OCI-M1 (cell line): ENCODE measurements at places on chromosomes 7 and 10.

- DNase-seq, result peak; percentile 94
These were observed at the start of gene HPSE2 for GRCh38 chr10:99235658-99236626. TSS of gene HPSE2 (minus strand) at chr10:99235852.

GRCh38 chr10:60978287-60979115 is 34.5 kb upstream of the RHOBTB1 start:
- peak; percentile 97 for DNase-seq

DNA sequence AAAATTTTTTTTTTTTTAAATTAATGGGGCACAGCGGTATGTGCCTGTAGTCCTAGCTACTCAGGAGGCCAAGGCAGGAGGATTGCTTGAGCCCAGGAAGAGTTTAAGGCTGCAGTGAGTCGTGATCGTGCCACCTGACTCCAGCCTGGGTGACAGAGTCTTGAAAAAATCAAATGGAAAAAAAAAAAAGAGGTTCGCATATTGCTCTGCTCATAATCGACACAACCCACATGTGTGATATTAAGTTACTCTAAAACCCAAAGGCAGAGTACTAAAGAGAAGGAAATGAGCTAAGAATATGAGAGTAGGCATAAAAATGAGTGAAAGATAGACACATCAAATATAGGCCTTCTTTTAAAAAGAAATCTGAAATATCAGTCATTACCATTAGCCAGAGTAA is 66.3 kb downstream of the IGF2BP3 start:
- DNase-seq, result no peak

GRCh38 chr7:28149291-28150101 is 31.1 kb downstream of the JAZF1 start:
- no peak for DNase-seq

- no peak for DNase-seq
These were observed 12.7 kb upstream of the SNX8 start for GRCh38 chr7:2326951-2327350.
